GM12878 (cell line): ENCODE measurements at places on chromosomes 3 and 15.

GRCh38 chr3:115470254-115470653 lies 153.1 kb upstream of the GAP43 start:
- no peak for DNase-seq
- H3K4me3 ChIP-seq, result no peak overlapping the region
- no peaks in the 10 kb centered on the region for H3K36me3 ChIP-seq
- no peaks in the 10 kb centered on the region for H3K4me1 ChIP-seq
- H3K27ac ChIP-seq, result no peak overlapping the region
- no peaks in the 10 kb centered on the region for H3K27me3 ChIP-seq

- DNase-seq, result no peak
- H3K27ac ChIP-seq, result no peak overlapping the region
- H3K4me1 ChIP-seq, result no peaks in the 10 kb centered on the region
- H3K4me3 ChIP-seq, result no peak overlapping the region
- H3K27me3 ChIP-seq, result no peaks in the 10 kb centered on the region; the same call in 1 of the 2 replicates
Observed at GRCh38 chr15:33107950-33108349, 86.6 kb downstream of the FMN1 start.

DNA sequence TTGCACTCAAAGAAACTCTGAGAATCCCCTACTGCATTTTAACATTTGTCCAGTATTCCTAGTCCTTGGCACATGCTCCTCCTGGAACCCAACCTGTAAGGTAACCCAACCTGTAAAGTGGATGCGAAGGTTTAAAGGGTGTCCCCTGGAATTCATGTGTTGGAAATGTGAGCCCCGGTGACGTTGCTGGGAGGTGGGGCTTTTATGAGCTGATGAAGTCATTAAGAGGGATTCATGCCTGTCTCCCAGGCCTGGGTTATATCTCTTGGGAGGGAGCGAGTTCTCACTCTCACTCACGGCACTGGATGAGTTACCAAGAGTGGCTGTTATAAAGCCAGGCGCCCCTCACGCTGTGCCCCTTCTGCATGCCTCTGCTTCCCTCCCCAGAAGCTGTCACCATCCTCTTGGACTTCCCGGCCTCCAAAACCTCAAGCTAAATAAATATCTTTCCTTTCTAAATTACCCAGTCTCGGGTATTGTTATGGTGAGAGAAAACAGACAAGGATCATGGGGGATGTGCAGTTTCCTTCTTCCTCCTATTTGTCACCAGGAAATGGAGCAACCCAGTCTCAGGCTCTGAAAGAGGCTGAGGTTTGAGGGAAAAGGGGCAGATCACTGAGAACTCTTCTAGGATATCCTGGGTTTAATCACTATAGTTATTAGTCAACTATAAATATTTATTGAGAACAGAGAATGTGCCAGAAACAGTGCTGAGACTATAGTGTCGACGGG lies 7.6 kb downstream of the XXYLT1 start:
- H3K36me3 ChIP-seq, result no peaks in the 10 kb centered on the region
- peaks cover 18% of the 10 kb centered on the region for H3K4me1 ChIP-seq
- DNase-seq, result no peak
- no peaks in the 10 kb centered on the region for H3K27me3 ChIP-seq

- DNase-seq, result no peak
- H3K27ac ChIP-seq, result no peak overlapping the region
- no peaks in the 10 kb centered on the region; the same call in 1 of the 2 replicates for H3K27me3 ChIP-seq
- no peaks in the 10 kb centered on the region for H3K36me3 ChIP-seq
Observed at GRCh38 chr3:140585828-140586227, 92.0 kb upstream of the TRIM42 start.

DNA sequence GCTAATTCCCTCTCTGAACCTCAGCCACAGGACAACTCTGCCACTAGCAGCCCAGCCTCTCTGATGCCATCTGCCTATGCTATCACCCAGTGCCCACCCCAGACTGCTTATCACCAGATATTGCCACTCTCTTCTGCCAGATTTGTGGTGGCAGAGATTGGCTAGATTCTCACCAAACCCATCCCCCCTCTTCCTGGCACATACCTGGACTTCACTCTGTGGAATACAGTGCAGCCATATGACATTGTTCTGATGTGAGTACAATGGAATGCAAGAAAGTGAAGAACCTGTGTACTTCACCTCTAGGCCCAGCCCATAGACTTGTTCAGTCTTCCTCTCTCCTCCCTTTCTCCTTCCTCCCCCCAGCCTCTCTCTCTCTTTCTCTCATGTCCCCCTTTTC lies 46.9 kb upstream of the NTRK3 start:
- no peaks in the 10 kb centered on the region for H3K36me3 ChIP-seq
- no peak for DNase-seq
- H3K27me3 ChIP-seq, result no peaks in the 10 kb centered on the region
- H3K4me3 ChIP-seq, result no peak overlapping the region
- H3K27ac ChIP-seq, result no peak overlapping the region

- no peak overlapping the region for H3K27ac ChIP-seq
- no peaks in the 10 kb centered on the region for H3K27me3 ChIP-seq
- no peaks in the 10 kb centered on the region for H3K36me3 ChIP-seq
- no peaks in the 10 kb centered on the region for H3K4me1 ChIP-seq
- no peak overlapping the region for H3K4me3 ChIP-seq
Observed at GRCh38 chr15:58016581-58017175, 48.8 kb downstream of the ALDH1A2 start.
